ENCODE measurements at places on chromosomes 5 and 9. TPM values are rescaled to one million over a fixed set of nuclear protein-coding genes. Genes with fewer than 3 reads are reported as not detected.

CTNNAL1 gene
- total RNA-seq: 51.9 TPM

ZNG1E gene
- total RNA-seq: 34.1 TPM

ANKRD34B gene
- total RNA-seq: 0.72 TPM

PCDHGA8 gene
- total RNA-seq: 0.90 TPM

HACD4 gene
- 0.59 TPM for total RNA-seq

- no peaks in the 10 kb centered on the region for H3K27me3 ChIP-seq
- peaks cover 10% of the 10 kb centered on the region for H3K36me3 ChIP-seq
- H3K4me1 ChIP-seq: no peaks in the 10 kb centered on the region
- DNase-seq: no peak
- no peak overlapping the region for H3K4me3 ChIP-seq
These were observed 197.1 kb downstream of the NR3C1 start for GRCh38 chr5:143206196-143207053.

GRCh38 chr9:113343732-113344231 is 3.7 kb upstream of the WDR31 start:
- H3K4me3 ChIP-seq: no peak overlapping the region
- H3K27ac ChIP-seq: no peak overlapping the region
- no peaks in the 10 kb centered on the region for H3K4me1 ChIP-seq
- H3K36me3 ChIP-seq: no peaks in the 10 kb centered on the region
- no peaks in the 10 kb centered on the region for H3K27me3 ChIP-seq
- no peak for DNase-seq

GRCh38 chr5:83488271-83488670 is 16.7 kb downstream of the VCAN start:
- H3K27me3 ChIP-seq: no peaks in the 10 kb centered on the region
- peaks cover 3% of the 10 kb centered on the region for H3K4me1 ChIP-seq
- no peak overlapping the region for H3K4me3 ChIP-seq
- no peak overlapping the region for H3K27ac ChIP-seq
- peaks cover 38% of the 10 kb centered on the region for H3K36me3 ChIP-seq

GRCh38 chr5:120016717-120017382 is 387.5 kb downstream of the FAM170A start:
- H3K4me3 ChIP-seq: no peak overlapping the region
- no peaks in the 10 kb centered on the region for H3K4me1 ChIP-seq
- H3K27ac ChIP-seq: no peak overlapping the region
- H3K27me3 ChIP-seq: no peaks in the 10 kb centered on the region

DNA sequence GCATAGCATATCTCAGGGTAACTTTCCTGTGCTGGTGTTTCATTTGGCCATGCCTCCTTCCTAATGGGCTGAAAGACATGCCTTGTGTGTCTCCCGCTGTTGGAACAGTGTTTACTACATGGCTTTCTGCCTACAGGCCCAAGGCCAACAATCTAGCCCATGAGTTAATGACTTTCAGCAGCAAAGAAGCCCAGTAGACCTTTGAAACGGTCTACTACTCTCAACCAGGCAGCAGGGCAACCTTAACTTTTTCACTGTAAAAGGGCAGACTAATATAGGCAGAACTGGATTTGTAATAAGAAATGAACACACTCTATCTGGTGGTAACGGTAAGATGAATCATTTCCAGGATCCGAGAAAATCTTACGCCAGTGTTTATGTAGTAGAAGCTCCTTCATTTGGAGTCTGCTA is 21.0 kb downstream of the C5orf15 start:
- no peaks in the 10 kb centered on the region for H3K4me1 ChIP-seq
- H3K27ac ChIP-seq: no peak overlapping the region
- no peaks in the 10 kb centered on the region for H3K36me3 ChIP-seq
- H3K4me3 ChIP-seq: no peak overlapping the region
- DNase-seq: no peak

DNA sequence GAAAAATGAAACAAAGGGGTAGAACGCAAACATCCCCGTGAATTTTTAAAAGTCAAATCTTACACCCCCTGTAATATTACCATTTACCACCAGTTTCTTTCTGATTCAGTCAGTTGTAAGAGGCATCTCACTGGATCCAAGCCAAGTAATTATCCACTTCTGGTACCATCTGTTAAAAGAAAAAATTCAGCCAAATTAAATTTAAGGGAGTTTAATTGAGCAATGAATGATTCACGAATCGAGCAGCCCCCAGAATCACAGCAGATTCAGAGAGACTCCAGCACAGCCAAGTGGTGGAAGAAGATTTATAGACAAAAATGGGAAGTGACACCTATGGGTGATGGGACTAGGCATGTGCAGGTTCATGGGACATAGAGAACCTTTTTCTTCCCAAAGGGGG is 29.9 kb upstream of the MTMR12 start:
- no peaks in the 10 kb centered on the region for H3K4me1 ChIP-seq
- H3K27me3 ChIP-seq: no peaks in the 10 kb centered on the region
- no peak for DNase-seq
- no peak overlapping the region for H3K27ac ChIP-seq
- peaks cover 23% of the 10 kb centered on the region for H3K36me3 ChIP-seq

- no peak for DNase-seq
- no peaks in the 10 kb centered on the region for H3K27me3 ChIP-seq
- 0 out of 2 replicates have a peak, but pooled peaks cover 3% of the 10 kb centered on the region for H3K4me1 ChIP-seq
These were observed 359.0 kb upstream of the SLC30A5 start for GRCh38 chr5:68734781-68735180.

GRCh38 chr5:135398855-135399793 is at the start of gene MACROH2A1:
Gene MACROH2A1 (minus strand): TSS chr5:135399231. CDS start chr5:135389093, 10,138 bp downstream.
- no peak within 1 kb of the TSS for H3K27ac ChIP-seq
- peaks cover 13% of the 10 kb centered on the region for H3K4me1 ChIP-seq
- peak; percentile 80 for DNase-seq
- H3K27me3 ChIP-seq: peaks cover 25% of the 10 kb centered on the region
